Activated CD4-positive, alpha-beta T cell treated with anti-CD3 and anti-CD28 coated beads for 48 hours (primary cell): ENCODE measurements at places on chromosomes 6 and 20.

- DNase-seq = no peak
These were observed 2.4 kb upstream of the GCLC start for GRCh38 chr6:53547166-53547810.

- no peak for DNase-seq
These were observed 9.2 kb downstream of the SLC35A1 start for GRCh38 chr6:87481931-87482330.

DNA sequence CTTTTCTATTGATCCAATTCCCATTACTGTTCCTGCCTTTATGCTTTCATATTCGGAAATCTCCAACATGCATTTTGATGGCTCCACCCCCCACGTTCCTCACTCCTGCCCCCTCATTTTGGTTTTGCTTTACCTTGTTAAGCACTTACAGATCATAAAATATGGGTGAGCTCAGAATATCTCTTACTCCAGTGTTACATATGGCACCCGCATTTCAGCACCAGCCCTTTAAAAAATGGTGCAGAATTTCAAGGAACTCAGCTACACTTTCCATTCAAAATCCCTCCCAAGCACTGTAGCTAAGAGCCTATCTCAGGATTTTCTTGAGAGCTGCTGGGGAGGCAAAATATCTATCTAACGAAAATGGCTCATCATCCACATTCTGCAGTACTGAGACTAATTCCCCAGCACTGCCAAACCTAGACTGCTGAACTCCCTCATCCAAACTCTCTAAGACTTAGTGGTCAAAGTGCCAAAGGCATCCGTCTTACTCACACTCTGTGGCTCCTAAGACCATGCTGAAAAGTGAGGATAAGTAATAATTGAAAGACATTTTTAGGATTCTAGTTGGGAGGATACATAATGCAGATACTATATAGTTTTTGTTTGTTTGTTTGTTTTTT, 7.8 kb downstream of the SGK1 start:
- DNase-seq = no peak

- DNase-seq = no peak
These were observed 7.5 kb upstream of the COL10A1 start for GRCh38 chr6:116133453-116133852.

DNA sequence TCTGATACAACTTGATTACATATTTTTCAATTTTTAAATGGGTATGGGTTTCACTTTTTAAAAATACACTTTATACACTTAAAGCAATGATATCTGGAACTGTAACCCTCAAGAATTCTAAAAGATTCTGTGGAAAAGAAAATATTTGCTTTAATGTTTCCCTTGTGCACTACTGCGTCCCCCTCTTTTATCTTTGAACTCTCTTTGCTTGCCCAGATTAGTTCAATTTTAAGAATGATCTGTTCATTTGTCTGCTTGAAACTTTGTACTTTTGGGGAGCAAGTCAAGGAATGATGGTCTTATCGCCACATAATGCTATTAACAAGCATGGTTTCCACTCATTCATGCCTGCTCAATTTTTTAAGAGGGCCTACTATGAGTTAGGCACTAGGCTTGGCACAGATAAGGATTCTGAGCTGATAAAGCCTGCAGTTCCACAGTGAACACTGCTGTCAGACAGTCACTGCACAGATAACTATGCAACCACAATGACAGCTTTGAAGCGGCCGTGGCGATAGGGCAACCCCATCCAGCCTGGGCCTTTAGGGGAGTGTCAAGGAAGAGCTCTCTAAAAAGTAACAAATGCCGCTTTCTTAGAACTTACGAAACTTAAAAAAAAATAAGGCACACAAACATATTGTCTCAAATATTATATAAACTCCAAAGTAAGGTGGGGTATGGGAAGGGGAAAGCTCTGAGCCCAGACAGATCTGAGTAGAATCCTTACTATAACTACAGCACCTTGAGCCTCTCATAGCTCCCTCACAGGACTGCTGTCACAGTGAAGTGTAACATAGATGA, 29.7 kb downstream of the FYN start:
- DNase-seq = peak; percentile 80

- DNase-seq = no peak
These were observed 59.2 kb upstream of the EYA2 start for GRCh38 chr20:46835418-46835817.

GRCh38 chr6:46011188-46012085, 4.2 kb downstream of the CLIC5 start:
- DNase-seq = peak; percentile 69

- peak; percentile 39 for DNase-seq
These were observed 32.5 kb downstream of the SUN5 start for GRCh38 chr20:32971703-32972161.

- no peak for DNase-seq
These were observed 20.0 kb downstream of the PDYN start for GRCh38 chr20:1973601-1974440.
